ENCODE measurements at places on chromosomes 1 and 21.

DNA sequence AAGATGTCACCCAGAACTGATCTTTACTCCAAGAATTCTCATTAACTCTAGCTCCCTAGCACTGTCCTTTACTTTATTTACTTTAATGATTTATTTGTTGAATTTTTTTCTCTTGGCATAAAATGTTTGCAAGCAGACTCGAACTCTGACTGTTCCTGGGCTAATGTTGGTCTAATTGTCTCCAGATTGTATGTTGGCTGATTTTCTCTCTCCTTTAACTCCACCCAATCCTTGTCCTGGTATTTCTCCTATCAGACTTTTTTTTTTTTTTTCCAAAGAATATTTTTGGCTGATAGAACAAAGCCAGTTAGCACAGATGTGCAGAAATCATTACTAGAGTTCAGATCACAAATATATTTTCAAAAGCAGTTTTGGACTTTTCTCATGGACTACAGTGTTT is 82.6 kb downstream of the ATF6 start:
- no peak for DNase-seq

DNA sequence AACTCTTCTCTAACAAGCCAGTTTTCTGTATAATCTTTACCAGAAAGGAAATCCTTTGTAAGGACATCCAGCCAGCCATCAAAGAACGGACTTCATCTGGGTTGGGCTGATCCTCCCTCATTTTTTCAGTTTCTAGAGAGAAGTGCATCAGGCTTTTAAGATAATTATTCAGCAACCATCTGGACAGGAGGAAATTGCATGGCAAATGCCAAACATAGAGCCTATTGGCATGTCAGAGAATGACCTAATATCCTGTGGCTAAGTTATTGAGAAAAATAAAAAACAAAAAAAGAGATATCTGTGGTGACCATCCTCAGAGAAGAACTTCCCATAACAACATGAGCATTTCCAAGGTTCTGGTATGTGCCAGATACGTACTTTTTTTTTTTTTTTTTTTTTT is 74.9 kb upstream of the BEND5 start:
- no peak for DNase-seq

DNA sequence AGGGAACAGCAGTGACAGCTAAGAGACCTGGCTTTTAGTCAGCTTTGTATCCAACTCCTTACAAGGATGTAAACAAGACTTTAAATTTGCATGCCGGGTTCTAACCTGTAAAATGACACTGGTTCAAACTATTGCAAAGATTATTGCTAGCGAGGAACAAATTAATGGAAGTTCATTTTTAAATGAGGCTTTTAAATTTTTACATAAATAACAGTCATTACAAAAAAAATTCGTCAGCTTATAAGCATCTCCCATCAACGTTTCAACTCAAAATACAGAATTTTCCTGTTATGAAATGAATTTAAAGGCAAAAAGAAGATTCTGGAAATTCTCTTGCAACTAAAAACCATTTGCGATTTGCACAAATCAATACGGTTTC is 668 bp downstream of the KIF14 start:
- no peak for DNase-seq

DNA sequence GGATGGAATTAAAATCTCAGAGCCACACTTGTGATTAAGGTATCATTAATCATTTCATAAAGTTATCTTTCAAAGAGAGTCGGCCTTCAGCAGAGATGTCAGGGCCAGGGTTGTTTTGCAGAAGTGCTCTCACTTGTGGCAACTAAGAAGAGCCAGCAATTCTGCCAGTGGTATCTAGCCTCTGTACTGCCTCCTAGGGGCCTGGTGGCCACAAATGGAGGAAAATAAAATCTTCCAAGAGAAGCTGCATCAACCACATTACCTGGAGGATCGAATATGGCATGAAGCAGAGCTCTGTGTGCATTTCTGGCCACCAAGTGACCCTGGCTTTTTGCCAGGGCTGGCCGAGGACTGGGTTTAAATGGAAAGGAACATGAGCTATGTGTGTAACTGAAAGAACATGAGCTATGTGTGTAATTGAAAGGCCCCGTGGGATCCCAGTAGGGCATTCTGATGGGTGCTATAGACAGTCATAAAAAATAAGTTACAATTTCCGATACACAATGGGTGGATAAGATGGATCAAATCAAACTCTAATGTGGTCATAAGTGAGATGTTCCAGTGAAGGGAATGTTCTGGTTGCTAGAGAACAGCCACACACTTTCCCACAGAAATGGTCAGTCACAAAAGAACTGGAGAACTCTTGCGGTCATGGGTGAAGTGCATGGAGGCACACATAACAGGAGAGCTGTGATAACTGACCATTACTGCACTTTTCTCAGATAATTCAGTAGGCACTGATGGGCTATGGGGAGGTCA is 335.8 kb downstream of the CAMTA1 start:
- DNase-seq: no peak

DNA sequence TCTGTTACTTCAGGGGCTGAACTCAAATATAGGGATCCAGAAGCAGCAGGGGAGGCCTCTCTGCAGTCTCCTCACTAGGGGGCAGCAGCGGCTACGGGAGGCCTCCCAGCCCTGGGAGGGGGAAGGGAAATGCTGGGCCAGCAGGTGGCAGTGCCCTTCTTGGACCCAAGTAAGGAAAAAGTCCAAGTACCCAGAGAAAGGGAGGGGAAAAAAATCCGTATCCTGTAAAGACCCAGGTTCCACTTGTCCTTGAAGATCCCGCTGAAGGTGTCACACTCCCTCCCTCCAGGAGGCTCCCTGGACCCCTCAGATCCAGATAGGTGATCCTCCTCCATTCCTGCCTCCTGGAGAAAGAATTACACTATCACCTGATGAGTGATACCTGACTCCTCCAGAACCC is 14.1 kb upstream of the NUAK2 start:
- no peak for DNase-seq

GRCh38 chr1:43447891-43448708 is 5.6 kb downstream of the HYI start:
- no peak for DNase-seq

DNA sequence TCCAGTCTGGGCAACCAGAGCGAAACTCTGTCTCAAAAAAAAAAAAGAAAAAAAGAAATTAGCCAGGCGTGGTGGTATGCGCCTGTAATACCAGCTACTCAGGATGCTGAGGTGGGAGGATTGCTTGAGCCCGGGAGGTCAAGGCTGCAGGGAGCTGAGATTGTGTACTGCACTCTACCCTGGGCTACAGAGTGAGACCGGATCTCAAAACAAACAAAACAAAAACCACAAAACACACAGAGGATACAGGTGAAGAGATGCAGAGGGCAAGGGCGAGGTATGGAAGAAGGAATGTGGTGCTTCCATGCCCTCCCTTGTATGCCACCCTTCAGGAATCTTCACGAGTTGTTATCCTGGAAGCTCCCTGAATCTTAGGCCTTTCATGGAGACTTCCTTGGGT is 68.5 kb downstream of the NDUFS5 start:
- DNase-seq: no peak

GRCh38 chr1:60031146-60031545 is 42.4 kb downstream of the C1orf87 start:
- DNase-seq: no peak

DNA sequence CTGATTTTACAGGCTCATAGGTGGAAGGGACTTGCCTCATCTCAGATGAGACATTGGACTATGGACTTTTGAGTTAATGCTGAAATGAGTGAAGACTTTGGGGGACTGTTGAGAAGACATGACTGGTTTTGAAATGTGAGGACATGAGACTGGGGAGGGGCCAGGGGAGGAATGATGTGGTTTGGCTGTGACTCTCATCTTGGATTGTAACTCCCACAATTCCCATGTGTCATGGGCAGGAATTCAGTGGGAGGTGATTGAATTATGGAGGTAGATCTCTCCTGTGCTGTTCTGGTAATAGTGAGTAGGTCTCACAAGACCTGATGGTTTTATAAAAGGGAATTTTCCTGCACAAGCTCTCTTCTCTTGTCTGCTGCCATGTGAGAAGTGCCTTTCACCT is 20.8 kb downstream of the SCYL3 start:
- DNase-seq: no peak

- no peak for DNase-seq
Observed at GRCh38 chr21:31490443-31490842, 146.4 kb upstream of the TIAM1 start.

DNA sequence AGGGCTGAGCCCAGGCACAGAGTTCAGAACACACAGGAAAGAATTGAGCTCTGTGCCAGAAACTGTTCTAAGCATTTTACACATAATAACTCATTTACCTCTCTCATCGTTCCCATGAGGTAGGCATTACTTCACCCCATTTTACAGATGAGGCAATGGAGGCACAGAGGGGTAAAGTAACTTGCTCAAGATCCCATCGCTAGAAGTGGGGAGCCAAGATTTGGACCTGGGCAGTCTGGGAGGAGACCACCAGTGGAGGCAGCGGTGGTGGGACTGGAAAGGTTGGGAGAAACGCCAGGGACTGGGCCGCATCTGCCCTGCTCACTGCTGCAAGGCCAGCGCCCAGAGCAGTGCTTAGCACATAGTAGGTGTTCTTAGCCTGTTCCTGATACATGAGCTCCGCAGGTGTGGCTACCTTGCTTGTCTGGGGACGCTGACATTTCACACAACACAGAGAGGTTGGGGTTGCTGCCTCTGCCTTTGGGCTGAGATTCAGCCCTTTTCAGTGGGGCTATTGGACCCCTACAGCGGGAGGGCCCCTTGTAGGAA is 27.8 kb upstream of the EPS8L3 start:
- no peak for DNase-seq

DNA sequence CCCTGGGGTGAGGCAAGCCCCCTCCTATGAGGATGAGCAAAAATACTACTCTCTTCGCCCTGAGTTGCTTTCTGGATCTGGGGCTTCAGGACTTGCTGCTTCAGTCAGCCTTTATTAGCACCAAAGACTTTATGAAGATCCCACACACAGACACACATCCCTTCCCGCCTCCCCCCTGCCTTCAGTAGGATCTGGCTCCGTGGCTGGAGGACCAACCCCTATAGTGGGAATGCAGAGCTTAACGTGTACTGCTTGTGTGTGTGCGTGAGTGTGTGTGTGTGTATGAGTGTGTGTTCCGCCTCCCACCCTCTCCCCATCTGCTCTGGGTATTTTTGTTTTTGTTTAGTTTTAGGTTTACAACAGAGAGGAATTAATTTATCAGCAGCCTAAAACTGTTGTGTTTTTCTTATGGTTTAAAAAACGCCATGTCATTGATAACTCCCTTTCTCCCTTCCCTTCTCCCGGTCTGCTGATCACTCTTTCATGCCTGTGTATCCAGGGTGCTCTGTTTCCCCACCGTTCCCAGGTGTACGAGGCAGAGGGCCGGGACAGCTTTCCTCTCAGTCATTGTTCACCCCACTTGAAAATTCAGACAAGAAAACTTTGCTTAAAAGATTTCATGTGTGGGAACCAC is 27.5 kb upstream of the ZFP69B start:
- no peak for DNase-seq

DNA sequence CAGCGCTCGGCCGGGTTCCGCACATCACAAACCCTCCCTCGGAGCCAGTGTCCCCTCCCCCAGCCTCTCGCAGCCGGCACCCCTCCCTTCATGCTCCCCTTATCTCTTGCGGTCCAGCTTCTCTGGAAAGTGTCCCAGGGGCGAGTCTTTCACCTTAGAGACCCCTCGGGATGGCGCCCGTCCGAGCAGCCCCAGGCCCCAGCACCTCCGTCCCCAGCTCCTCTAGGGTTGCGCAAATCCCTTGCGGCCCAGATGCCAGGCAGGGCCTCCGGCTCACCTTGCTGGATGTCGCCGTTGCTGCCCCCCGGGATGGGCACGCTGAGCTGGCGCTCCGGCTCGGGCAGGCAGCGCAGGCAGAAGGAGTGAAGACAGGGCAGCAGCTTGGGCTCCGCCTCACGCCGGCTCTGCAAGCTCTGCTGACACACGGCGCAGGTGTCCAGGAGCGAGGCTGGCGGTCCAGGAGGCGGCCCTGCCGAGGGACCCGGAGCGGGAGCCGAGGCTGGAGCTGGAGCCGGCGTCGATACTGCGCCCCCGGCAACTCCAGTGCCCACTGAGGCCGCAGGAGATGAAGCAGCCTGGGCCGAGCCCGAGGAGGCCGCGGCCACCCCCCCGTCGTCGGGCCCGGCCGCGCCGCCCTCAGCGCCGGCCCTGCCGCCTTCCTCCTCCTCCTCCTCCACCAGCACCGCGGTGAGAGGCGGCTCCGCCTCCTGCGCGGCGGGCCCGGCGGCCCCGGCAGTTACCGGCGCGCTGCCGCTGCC is 550 bp downstream of the TRIM33 start:
- no peak for DNase-seq

GRCh38 chr1:226207048-226207447 is 16.4 kb upstream of the MIXL1 start:
- DNase-seq: no peak

GRCh38 chr1:220711056-220711809 is 21.1 kb downstream of the C1orf115 start:
- DNase-seq: no peak

DNA sequence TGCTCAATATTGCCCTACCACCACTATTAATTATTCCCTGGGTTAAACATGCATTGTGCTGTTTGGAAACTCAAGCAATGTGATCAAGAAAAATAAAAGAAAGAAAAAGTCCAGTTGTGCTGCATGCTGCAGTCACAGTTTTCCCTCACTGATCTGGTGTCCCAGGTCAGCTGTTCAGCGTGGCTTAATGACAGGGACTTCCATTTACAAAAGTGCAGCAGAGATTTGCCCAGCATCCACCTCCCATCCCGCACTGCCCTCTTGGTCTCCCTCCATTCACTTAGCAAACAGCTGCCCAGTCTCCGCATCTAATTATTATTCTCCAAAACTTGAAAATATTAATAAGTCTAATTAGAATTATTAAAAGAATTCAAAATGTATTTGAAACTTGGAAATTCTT is 2.0 kb upstream of the OR2T4 start:
- no peak for DNase-seq

GRCh38 chr1:198598796-198599321 is 40.0 kb upstream of the PTPRC start:
- DNase-seq: no peak

- DNase-seq: peak; percentile 59
Observed at GRCh38 chr1:65141394-65141793, 6.6 kb upstream of the AK4 start.

GRCh38 chr1:94456736-94457135 is 38.5 kb downstream of the ABCD3 start:
- no peak for DNase-seq

DNA sequence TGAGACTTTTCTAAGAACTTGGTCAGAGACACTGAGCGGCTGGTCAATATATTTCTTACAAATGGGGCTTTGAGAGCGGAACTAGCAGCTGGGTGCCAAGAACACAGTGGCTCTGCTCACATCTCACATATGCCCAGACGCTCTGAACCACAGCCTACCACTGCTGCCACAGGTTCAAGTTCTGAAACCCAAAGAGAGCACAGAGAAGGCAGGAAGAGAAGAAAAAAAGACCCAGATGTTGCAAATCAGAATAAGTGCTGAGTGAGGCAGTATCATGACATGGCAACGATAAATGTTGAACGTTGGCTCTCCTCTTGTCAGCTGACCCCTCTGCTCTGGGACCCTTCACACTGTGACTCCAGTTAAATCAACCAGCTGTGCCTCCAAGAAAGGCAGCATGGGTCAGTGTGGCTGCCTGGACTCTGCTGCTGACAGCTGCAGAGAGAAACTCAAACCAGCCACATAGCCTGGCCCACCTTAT is 26.4 kb downstream of the HIVEP3 start:
- no peak for DNase-seq

- no peak for DNase-seq
Observed at GRCh38 chr1:202805886-202806844, 2.1 kb downstream of the KDM5B start.

GRCh38 chr1:19353596-19353995 is 41.5 kb downstream of the SLC66A1 start:
- no peak for DNase-seq

Measured in skeletal muscle cell (primary cell).